Testis (tissue), 5 donors: ENCODE measurements at places on chromosomes 16 and 17. TPM values are rescaled to one million over a fixed set of nuclear protein-coding genes. Genes with fewer than 3 reads are reported as not detected.
A peak's percentile ranks its signal among the peaks of the same experiment; 100 is the strongest.

DNA sequence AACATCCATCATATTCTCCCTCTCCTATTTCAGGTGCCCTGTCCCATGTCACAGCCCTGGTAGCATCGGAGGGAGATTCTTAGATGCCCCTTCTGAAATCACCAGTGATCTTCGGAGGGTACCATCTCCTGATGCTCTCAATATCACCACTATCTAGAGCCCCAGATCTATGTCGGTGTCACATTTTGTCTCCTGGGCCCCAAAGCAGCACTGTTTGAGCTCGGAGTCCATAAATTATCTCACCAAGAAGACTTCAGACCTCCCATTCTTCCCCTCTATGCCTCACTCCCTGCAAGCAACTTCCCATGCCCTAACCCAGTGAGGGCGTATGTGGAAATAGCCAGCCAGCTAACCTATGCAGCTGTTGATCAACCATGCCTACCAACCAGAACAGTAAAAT is 51.5 kb upstream of the NLK start:
- no peak for DNase-seq

DNA sequence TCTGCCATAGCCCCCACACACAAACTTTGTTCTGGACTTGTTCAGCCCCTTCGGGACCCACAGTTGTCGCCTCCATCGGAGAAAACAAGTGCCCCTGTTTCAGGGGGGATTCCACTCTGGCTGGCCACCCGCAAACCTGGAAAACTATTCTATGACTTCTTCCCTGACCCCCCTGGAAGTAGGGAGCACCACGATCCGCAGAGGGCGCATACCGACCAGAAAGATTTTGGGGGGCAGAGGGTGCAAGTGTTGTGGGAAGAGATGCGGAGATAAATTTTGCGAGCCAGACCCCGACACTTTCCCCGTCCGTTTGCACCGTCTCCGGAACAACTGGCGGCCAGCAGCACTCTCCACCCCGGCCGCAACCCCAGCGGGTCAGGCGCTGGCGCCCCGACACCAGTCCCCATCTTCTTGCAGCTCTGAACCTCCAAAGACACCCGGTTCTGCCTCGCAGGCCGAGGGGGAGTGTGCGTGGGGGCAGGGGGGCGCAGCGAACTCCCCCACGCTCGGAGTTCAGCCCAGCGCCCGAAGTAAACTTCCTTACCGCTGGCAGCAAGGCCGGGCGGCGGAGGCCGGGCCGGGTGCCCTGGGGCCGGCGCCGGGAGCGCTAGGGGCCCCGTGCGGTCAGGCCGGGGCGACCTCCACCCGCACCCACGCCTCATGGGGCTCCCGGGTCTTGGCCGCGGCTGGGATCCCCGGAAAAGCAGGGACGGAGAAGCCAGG is 744 bp downstream of the SALL1 start:
- DNase-seq, result no peak

GRCh38 chr17:62703261-62703775 is 75.8 kb downstream of the MRC2 start:
- DNase-seq, result peak; percentile 38

DNA sequence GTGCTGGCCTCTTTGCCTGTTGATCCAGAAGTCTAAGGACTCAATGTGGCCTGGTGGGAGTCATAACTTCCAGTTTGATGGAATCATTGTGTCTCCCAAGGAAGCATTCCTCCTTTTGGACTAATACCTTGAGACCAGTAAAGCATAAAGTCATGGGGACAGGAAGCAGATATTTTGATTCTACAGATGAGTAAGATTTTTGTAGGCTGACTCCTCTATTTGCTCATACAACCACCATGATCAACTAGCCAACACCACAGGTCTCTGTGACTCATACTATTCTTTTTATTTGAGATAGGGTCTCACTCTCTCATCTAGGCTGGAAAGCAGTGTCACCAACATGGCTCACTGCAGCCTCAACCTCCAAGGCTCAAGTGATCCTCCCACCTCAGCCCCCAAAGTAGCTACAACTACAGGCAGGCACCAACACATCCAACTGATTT is 6.2 kb downstream of the MT2A start:
- DNase-seq, result no peak

DNA sequence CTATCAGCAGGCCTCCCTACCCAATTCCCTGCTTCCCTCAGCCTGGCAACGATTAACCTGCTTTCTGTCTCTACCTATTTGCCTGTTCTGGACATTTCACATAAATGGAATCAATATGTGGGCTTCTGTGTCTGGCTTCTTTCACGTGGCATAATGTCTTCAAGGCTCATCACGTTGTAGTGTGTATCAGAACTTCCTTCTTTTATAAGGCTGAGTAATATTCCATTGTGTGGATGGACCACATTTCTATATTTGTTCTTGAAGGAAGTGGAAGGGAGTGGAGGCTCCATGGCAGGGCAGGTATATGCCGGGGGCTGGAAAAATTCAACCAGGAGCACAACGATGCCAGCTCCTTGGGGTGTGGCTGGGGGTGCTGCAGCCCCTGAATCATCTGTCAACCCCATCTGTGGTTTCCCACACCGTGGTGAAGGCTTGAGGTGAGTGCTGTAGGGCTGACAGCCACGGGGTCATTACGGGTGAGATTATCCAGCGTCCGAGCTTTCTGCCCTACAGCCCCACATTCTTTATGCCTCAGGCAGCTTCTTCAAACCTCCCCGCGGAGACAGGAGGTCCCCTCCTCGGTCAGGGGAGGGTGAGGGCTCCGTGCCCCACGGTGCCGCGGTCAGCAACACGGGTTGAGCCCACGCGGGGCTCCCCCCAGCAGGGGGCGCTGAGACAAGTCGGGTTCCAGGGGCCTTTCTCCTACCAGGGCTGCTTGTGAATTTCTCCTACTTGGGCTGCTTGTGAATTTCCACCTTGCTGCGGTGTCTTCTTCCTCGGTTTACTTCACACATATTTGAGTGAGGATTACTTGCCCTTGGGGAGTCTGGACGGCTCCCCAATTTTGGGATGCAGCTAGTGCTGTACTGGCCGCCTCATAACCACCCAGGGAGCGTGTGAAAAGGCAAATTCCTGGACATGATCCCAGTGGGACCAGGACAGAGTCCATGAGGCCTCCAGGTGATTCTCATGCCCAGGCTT is 18.3 kb upstream of the WFIKKN2 start:
- peak; percentile 58 for DNase-seq

The CNTNAP1 gene
- total RNA-seq, result 10.3 TPM

DNA sequence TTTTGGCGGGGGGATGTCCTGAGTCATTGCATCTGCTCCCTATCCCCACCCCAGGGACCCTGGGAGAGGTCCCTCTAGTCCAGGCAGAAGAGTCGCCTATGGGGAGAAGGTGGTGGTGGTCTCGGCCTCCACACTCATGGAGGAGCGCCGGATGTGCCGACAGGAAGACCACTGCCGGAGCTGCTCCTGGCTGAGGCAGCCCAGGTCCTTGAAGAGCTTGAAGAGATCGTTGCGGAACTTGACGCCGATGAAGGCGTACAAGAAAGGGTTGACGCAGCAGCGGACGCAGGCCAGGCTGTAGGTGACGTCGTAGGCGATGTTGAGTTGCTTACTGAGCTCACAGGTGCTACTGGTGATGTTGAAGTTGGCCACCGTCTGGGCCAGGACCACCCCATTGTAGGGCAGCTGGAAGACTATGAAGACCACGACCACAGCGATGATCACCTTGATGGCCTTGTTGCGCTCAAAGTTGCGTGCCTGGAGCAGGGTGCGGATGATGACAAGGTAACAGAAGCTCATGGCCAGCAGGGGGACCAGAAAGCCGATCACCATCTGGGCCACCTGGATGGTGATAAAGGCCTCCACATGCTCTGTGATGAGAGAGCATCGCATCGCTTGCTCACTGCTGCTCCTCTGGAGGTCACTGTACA is 10.5 kb downstream of the CCR7 start:
- no peak for DNase-seq

DNA sequence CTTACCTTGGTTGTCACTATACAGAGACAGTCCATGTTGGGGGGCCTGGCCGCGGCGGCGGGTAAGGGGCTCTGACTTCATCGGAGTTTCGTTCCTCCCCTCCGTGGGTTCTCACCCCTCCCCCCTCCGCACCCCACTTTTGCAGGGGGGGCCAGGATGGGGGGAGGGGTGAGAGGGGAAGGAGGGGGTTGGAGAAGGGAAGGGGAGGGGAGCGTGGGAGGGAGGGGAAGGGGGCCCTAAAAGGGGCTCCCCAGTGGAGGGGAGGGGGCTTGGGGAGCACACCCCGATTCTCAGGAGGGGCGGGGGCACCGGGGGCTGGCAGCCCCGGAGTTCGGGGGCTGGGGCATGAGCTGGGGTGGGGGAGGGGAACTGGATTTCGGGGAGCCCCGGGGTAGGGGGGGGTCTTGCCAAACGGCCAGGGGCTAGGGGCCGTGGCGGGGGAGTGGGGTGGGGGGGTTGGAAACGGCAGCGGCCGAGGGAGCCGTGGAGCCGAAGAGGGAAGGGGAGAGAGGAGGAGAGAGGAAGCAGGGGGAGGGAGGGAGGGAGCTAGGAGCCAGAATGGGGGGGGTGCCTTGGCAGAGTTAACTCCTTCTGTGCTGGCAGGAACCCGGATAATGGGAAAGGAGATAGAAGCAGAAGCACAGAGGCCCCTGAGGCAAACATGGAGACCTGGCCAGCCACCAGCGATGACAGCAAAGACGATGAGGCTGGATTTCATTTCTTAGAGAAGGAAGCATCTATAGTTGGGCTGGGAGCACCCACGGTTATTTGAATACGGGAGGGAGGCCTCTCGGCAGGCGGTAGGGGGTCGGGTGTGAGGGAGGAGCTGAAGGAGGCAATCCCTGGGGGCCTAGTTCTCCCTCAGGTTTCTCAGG is 2.3 kb downstream of the DLG4 start:
- DNase-seq, result peak; percentile 54

The MFAP4 gene
- total RNA-seq, result 24.0 TPM

The TNFRSF13B gene
- total RNA-seq, result not detected

The CA7 gene
- 1.4 TPM for total RNA-seq

DNA sequence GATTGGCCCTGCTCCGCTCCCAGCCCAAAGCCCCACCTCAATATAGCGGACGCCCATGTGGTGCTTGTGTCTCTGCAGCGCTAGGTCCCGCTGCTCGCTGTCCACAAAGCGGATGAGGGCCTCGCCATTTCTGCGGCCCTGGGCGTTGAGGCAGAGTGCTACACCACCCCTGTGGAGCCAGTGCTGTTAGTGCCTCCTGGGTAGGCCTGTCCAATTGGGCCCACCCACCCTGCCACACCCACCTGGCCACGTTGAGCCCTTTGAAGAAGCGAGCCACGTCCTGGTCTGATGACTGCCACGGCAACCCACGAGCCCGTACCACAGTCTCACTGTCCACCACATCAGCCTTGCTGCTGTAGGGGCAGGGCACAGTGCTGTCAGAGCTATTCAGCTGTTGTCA is 3.6 kb downstream of the ESRP2 start:
- no peak for DNase-seq

DNA sequence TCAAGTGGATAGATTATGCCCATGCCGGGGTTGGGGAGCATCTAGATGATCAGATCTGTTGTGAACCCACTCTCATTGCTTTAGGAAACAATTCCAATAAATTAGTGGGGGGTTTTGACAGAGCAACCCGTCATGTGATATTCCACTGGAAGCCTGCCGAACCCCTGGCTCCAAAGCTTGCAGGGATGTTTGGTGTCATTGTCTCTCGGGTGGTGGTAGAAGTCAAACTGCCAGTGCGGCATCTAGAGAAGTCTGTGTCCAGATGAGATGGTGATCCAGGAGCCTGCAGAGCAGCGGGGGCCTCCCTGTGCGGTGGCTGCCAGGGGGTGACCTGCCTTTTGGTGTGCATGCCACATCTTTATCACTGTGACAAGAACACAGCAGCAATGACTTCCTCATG is 91.7 kb downstream of the SHISA6 start:
- no peak for DNase-seq

The SCRN2 gene
- total RNA-seq, result 31.0 TPM

The ZP2 gene
- total RNA-seq, result 0.31 TPM

DNA sequence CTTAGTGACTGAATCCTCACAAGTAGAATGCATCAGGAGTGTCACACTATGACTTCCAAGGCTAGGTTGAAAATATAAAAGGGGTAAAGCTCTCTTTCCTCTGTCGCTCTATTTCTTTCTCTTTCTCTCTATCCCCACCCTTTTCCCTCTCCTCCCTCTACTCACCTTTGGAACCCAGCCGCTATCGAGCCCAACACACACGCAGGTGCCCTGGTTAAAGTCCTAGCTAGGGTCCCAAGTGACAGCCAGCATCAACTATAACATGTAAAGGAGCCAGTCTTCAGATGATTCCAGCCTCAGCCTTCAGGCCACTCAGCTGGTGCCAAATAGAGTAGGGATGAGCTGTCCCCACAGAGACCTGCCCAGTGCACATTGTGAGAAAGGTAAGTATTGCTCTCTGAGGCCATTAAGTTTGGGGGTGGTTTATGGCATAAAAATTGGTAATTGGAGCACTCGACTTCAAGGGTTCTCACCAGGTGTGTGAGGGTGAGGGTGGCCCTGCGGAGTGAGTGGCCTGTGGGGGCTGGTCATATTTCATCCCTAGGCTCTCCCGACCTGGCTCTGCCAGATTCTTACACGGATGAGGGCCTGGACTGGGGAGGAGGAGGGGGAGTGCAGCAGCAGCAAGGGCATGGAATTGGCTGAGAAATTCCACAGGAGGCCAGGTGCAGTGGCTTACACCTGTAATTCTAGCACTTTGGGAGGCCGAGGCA is 14.9 kb upstream of the C16orf54 start:
- DNase-seq, result no peak

- DNase-seq, result no peak
Observed at GRCh38 chr17:31274252-31274651, 22.8 kb downstream of the OMG start.

The METRNL gene
- 54.6 TPM for total RNA-seq

DNA sequence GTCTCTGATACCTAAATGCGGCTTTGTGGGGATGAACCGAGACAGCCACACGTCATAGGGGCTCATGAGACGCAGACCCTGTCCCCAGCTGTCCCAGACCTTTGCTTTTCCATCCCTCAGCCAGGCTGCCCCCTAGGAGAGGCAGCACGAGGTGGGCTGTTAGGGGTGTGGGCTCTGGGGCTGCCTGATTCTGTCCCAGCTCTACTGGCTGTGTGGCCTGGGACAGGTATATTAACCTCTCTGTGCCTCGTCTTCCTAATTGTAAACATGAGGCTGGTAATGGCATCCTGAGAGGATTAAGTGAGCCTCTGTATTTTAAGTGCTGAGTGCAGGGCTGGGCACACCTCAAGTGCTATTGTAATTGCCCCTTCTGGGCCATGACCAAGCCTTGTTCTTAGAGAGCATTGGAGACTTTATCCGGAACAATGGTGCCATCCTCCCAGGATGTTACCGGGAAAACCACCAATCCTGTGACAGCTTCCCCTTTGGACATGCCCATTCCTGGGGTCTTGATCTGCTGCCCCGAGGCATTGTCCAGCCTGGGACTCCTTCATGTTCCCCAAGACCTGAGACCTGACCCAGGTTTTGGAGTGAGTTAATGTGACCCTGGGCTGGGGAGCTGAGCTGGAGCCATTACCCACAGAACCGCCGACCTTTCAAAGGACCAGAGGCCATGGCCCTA is 5.1 kb downstream of the ADGRG1 start:
- DNase-seq, result no peak
